Stimulated activated CD8-positive, alpha-beta memory T cell treated with anti-CD3 and anti-CD28 coated beads, Interleukin-15, amount 100 ng/mL, for 4 hours (primary cell): ENCODE measurements at places on chromosomes 4 and X.

GRCh38 chr4:100042711-100043110 is 92.6 kb upstream of the H2AZ1 start:
- DNase-seq, result no peak

DNA sequence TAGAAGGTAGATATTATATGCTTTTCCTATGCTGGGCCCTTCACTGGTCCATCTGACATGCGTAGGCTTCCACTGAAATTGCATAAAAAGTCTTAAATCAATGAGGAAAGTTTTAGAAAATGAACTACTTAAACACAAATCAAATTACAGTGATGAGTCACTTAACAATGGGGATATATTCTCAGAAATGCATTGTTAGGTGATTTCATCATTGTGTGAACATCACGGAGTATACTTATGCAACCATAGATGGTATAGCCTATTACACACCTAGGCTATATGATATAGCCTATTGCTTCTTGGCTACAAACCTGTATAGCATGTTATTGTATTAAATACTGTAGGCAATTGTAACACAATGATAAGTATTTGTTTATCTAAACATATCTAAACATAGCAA is 10.3 kb downstream of the STAP1 start:
- no peak for DNase-seq

GRCh38 chr4:60913002-60913401 is 287.1 kb upstream of the ADGRL3 start:
- no peak for DNase-seq

- no peak for DNase-seq
Observed at GRCh38 chr4:17511051-17511450, 839 bp downstream of the QDPR start.

DNA sequence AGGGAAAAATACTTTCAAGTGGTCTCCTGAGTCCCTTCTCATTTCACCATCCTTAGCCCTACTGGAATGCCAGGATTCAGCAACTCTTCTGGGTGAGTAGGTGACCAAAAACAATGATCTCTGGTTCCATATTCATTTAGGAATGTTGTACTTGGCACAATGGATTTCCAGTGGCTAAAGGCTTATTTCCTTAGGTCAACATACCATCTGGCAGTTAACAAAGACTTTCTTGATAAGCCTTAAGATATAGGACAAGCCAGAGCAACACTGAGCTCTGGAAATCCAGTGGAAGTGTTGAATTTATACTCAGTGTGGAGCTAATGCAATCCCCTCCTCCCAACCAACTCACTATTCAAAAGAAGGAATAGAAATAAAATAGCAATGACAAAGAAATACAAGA is 139.4 kb upstream of the EMCN start:
- DNase-seq, result no peak

- DNase-seq, result no peak
Observed at GRCh38 chr4:77599378-77599777, 6.2 kb upstream of the CXCL13 start.

DNA sequence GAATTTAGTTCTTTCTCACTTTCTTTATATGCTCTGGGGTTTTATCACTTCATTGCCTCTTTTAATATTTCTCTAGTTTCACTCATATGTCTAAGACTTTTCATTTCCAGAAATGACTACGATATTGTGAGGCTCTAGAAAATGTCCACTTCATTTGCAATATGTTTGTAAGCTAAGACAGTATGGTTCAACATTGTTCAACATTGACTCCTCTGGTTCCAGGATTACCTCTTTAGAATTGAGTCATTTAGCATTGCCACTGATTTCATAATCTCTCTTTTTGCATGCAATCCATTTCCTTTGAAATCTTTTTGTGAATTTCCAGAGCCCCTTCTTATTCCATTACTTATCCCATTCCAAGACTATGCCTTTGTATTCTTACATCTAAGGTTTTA is 32.3 kb downstream of the BBS12 start:
- no peak for DNase-seq

GRCh38 chrX:25175171-25175570 is 159.4 kb upstream of the ARX start:
- no peak for DNase-seq

DNA sequence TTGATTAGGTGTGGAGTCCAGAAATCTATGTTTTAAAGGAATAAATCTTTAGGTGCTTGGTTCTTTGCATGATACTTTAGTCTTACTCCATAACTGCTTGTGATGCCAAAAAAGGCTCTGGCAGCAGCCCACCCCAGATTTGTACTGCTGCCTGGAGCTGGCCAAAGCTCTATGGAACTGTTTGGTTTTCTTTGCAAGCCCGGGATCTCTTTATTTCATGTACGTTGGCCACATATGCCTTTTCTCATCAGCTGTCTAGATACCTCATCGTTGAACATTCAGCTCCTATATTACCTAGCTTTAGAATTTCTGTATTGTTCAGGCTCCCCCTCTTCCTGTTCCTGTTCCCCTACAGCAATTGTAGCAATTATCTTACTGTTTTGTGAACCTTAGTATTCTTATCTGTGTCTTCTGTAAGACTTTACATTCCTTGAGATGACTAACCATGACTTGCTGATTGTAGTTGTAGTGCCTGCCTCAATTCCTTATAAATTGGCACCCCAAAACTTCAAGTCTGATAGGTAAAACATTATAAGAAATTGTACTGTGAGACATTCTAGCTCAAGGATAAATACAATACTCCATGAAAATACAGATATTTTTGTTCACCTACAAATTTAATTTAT is 199.4 kb upstream of the GPRIN3 start:
- no peak for DNase-seq

- DNase-seq, result no peak
Observed at GRCh38 chr4:107647591-107647990, 72.4 kb downstream of the PAPSS1 start.

DNA sequence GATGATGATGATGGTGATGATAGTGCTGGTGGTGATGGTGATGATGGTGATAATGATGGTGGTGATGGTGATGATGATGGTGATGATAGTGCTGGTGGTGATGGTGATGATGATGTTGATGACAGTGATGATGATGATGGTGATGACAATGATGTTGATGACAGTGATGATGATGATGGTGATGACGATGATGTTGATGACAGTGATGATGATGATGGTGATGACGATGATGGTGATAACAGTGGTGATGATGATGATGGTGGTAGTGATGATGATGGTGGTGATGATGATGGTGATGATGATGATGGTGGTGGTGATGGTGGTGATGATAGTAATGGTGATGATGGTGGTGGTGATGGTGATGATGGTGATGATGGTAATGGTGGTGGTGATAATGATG is 80.1 kb upstream of the MXRA5 start:
- no peak for DNase-seq

DNA sequence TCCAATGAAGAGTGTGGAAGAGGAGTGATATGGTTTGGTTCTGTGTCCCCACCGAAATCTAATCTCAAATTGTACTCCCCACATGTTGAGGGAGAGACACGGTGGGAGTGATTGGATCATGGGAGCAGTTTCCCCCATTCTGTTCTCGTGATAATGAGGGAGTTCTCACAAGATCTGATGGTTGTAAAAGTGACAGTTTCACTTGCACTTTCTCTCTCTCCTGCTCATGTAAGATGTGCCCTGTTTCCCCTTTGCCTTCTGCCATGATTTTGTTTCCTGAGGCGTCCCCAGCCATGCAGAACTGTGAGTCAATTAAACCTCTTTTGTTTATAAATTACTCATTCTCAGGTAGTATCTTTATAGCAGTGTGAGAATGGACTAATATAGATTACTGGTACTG is 39.6 kb downstream of the FAM47C start:
- no peak for DNase-seq

DNA sequence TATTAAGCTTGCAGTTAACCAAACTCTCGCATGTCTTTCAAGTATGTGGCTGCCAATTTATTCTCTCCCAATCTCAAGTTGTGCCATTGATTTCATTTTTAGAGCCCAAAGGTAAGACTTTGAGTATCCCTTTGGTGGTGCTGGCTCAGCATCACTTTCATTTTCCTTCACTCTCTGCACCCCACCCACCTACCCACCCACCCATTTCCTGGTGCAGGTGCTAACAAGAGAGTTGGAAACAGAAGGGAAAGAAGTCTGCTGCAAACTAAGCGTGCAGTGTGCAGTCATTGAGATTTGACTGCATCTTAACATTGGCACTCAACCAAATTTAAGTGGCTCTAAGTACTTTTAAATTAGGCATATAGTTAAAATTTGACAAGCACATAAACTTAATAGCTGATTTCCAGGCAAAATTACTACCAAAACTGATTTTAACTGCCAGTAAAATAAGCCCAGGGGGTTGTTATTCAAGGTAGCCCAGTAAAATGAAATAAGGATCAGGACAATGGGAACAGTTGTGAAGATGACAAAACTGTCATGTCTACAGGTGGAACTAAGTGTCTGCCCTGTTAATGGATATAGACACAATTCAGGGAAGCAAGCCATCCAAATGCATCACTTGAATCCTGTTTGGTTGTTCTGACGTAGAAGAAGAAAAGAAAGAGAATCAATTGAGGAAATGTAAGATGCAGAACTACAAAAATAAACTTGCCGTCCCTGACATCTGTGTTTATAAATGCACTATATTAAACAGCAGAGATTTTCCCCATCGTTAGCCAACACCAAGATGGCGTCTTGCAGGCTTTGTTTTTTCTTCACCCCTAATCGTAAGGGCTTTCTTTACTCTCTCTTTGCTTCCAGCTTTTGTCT is 184.2 kb downstream of the KDR start:
- no peak for DNase-seq

DNA sequence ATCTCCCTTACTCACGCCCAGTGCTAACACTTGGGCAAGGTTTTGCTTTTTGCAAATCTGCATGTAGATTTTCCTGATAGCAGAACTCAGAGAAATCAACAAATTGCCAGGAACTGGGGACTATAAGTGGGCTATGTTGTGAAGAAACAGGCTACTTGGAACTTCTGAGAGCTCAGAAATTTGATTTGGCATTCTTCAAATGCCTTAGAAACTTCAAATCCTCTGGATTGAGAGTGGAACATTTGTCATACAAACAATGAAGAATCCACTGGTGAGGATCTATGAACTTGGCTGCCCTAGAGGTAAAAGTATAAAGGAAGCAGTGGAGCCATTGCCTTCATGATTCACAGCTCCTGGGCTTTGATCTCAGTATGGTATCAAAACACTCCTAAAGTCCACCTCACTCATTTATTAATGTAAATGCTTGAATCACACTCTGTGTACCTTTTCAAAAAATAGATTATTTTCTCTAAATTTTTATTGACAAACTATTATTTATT is 126.0 kb downstream of the GLRA3 start:
- DNase-seq, result no peak

- DNase-seq, result no peak
Observed at GRCh38 chr4:7854697-7855370, 84.8 kb downstream of the AFAP1 start.

DNA sequence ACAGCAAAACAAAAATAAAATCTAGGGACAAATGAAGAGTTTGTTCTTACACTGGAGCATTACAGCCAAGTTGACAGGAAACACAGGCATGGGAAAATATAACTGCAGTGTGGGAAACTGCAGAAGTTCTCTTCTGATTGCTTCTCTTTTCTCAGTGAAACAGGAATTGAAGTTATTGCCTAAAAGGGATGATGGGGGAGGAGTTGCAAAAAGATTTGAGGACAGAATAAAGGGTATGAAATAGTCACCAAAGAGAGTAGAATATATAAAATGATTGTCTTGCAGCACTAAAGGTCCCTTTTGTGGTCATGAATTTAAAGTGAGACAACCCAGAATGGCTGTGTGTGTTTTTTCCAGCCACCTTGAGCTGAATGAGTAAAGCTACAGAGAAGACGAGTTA is 103.7 kb downstream of the JADE1 start:
- DNase-seq, result no peak

DNA sequence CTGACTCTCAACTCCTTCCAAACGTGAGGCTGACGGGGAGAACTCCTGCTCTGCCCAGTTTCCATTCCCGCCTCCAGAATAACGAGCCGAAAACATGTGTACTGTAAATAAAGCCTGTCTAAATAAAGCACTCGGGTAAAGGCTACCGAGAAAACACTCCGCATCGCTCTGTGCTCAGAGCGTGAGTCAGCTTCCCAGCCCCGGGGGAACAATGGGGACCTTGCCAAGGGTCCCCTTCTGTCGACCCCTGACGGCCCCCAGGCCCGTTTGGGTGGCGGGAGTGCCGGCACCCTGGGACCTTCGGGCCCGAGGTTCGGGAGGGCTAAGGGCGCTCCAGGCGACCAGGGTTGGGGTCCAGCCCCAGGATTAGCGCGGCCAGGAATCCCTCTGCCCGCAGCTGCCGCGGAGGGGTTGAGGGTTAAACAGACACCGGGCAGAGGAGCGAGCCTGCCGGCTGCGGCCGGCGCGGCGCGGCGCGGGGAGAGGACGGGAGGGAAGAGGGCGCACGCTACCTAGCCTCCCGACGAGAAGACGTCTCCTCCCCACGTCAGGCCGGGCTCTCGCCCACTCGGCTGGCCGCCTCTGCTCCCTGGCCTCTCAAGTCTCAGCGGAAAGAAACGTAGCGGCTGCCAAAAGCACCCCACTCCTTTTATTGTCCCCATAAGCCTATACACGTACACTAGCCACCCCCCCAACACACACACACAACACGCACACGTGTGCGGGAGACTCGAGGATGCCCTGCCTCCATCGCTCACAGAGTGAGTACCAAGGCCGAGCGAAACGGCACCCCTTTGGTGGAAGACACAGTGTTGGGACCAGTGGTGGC is 85.5 kb downstream of the BCOR start:
- no peak for DNase-seq

- no peak for DNase-seq
Observed at GRCh38 chr4:127917151-127917550, 36.5 kb downstream of the PLK4 start.

GRCh38 chrX:130895299-130895698 is 7.7 kb downstream of the ENOX2 start:
- DNase-seq, result no peak

GRCh38 chr4:74964311-74964710 is 31.4 kb downstream of the PARM1 start:
- DNase-seq, result no peak

DNA sequence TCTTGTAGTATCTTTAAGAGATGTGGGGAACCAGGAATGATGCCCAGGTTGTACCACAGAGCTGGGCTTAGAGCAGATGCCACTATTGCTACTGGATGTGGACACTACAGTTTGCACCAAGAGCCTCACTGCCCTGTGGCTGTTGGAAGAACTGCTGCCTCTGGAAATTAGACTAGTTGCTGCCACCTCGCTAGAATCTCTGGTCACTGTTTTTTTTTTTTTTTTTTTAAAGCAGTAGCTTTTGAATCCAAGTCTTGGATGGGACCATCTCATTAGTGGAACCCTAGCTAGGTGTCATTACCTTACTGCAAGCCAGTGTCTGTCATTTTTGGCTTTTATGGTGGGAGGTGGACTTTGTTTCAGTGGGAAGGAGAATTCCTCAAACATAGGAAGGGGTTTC is 105.5 kb downstream of the ARHGAP10 start:
- no peak for DNase-seq

DNA sequence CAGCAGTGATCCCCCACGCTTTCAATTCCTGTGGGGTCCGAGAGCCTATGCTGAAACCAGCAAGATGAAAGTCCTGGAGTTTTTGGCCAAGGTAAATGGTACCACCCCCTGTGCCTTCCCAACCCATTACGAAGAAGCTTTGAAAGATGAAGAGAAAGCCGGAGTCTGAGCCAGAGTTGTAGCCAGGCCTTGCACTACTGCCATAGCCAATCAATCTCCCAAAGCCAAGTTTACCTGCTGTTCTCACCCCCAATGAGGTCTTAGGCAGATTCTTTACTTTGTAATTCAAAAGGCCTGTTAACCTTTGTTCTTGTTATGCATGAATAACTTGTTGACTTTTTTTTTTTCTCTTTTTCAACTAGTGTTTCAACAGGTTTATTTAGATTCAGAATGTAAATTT is 4.0 kb downstream of the MAGEB2 start:
- DNase-seq, result no peak

- no peak for DNase-seq
Observed at GRCh38 chrX:128517691-128518090, 465.5 kb upstream of the ACTRT1 start.

GRCh38 chr4:2800691-2801596 is 8.1 kb downstream of the SH3BP2 start:
- no peak for DNase-seq
